ENCODE measurements at places on chromosomes 5 and 9.

DNA sequence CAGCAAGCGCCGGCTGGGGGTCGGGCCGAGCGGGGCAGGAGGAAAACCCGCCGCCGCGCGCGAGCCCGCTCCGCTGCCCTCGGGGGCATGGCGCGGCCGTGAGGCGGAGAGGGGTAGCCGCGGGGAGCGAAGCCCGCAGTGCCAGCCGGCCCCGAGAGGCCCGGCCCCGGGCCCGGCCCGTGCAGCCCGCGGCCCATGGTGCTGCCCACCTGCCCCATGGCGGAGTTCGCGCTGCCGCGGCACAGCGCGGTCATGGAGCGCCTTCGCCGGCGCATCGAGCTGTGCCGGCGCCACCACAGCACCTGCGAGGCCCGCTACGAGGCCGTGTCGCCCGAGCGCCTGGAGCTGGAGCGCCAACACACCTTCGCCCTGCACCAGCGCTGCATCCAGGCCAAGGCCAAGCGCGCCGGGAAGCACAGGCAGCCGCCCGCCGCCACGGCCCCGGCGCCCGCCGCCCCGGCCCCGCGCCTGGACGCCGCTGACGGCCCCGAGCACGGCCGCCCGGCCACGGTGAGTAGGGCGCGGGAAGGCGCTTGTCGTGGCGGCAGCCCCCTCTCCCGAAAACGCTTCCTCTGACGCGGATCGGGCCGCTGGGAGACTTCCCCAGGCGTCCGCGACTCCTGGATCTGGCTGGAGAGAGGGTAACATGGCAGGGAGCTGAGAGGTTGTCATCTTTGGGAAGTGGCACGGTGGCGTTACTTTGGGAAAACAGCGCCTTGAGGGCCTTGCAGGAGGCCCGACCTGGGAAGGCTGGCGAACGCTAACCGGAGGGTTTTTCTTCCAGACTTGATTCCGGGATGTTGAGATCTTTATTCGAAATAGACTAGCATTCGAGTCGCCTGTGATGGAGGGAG lies 523 bp downstream of the MAML1 start:
- peak; percentile 37 for DNase-seq

GRCh38 chr9:130043654-130044623 lies 950 bp upstream of the FNBP1 start:
- peak; percentile 48 for DNase-seq

DNA sequence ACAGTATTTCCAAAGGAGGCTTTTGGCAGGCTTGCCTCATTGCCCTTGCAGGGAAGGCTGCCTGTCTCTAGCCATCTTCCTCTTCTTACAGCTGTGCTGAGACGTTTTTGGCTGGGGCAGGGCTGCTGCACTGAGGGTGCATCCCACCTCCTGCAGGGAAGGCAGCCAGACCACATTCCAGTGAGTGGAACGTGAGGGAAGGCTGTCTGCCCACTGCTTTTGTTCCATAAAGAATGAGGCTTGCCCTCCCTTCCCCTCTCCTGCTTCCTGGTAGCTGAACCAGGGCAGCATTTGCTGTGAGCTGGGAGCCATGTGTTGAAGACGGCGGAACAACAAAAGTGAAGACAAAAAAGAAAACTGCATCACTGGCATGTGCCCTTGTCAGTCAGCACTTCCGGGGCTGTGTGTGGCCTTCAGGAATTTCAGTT lies 16.8 kb downstream of the MGAT1 start:
- peak; percentile 86 for DNase-seq

DNA sequence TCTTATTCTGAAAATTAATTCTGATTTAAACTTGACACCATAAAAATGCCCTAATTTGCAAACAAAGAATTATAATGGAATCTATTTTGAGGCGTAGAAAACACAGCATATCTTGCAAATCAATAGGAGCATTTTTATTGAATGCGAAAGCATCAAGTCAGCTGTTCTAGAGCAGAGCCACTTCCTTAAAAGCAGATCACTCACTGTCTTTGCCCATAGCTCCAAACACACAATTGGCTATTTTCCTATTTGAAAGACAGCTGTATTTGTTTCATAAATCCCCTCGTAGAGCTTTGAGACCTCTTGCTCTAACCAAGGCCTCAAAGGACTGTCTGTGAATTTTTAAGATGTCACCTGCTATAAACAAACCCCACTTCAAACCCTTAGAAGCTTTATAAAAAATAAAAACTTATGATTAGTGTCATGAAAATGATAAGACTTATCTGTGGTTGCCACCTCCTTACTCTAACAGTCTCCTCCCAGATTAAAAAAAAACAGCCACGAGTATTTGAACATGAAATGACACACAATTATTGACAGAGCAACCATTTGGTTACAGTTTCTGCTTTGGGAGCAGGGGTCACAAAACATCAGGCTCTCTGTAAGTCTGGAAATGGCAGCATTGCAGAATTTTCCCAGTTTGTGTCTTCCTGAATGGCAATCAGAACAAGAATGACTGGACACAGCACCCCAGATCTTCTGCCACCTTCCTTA lies 75.6 kb upstream of the RASEF start:
- DNase-seq = no peak

DNA sequence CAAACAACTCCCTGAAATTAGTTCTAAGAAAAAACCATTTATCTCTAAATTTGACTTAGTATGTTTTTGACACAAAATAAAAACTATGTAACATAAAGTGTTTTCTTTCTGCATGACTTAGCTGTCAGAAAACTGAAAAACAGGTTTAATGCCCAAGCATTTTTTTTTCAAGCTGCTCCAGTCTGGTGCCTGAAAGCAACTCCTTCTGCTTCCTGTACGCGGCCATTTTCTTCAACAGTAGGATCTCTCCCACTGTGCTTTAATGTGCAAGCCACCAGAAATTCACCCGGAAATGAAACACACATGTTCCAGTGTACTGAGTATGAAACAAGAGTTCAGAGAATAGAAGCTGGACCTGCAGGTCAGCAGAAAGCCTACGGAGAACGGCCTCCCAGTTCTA lies 161.2 kb downstream of the MED27 start:
- peak; percentile 13 for DNase-seq

- DNase-seq = no peak
Observed at GRCh38 chr9:125580701-125581286, 126.2 kb downstream of the MAPKAP1 start.

DNA sequence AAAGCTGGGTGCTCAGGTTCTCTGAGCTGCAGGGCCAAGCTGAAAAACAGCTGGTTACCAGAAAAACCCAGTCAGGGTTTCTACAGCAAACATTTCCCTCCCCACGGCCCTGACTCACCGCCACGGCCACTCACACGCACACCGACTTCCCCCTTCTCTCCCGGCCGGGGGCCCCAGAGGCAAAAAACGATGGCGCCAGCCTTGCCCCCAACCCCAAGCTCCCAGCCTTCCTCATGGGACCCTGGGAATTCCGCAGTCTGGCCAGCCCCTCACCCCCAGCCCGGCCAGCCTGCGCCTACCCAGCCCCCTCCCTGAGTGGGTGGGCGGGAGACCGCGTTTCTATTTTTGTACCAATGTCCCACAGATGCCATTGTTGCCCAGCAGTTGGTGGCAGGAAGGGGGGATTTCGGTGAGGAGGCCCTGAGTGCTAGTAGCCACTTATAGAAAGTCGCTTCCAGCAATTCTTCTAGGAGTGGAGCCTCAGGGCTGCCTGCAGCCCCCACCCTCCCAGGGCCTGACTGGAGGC lies 18.4 kb downstream of the ENG start:
- peak; percentile 64 for DNase-seq

GRCh38 chr9:942805-943580 lies 33.5 kb upstream of the DMRT3 start:
- no peak for DNase-seq

DNA sequence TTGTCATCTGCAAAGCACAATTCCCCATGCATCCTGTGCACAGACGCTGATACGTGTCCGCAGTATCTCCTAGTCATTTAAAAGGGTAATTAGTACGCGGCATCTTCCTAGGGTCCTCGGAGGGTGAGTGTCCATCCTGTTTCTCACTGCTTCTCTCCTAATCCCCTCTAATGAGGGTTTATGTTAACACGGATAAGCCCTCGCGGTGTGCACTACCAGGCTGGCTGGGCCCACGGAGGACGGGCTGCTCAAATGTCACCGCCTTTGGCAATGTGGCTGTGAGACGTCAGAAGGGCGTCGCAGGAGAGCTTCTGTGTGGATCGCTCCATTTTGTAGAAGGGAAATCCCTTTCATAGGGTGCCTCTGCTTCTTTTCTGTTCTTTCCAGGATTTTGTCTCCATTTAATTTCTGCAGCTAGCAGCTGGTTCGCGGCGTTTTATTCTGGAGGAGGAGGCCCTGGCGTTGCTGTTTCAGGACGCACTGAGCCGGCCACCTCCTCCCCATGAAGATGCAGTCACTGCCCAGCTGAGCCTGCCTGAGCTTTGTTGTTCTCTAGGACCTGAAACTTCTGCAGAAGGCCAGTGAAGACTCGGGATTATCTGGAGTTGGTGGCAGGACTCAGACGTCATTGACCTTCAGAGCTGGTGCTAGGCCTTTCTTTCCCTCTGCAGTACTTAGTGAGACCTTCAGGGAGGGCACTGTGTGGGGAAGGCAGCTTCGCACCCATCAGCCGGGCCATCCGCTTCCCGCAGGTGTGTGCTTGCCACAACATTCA lies 326.1 kb upstream of the IRX1 start:
- DNase-seq = no peak

DNA sequence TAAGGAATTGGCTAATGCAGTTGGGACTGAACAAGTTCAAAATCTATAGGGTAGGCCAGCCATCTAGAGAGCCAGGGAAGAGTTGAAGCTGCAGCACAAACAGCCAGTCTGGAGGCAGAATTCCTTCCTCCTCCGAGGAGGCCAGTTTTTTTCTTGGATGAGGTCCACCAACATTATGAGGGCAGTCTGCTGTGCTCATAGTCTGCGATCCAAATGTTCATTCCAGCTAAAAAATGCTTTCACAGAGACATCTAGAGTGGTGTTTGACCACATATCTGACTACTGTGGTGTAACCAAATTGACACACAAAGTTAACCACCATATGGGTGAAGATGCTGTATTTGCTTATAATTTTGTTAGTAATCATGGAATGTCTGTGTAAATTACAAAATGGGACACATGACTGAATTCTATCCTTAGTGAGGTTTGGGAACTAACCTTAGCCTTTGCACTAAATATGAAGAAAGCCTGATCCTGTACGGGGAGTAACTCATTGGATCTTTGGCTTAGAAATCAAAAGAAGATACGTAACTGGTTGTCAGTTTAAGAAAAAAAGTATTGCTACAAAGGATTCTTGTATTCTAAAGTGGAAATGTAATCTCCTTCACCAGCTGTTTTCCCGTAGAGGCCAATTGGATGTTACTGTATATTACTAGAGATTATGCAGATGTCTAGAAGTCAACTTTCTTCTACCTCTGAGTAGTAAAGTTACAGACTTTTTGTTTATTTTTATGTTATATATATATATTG lies 70.6 kb downstream of the SPIN1 start:
- DNase-seq = peak; percentile 91

DNA sequence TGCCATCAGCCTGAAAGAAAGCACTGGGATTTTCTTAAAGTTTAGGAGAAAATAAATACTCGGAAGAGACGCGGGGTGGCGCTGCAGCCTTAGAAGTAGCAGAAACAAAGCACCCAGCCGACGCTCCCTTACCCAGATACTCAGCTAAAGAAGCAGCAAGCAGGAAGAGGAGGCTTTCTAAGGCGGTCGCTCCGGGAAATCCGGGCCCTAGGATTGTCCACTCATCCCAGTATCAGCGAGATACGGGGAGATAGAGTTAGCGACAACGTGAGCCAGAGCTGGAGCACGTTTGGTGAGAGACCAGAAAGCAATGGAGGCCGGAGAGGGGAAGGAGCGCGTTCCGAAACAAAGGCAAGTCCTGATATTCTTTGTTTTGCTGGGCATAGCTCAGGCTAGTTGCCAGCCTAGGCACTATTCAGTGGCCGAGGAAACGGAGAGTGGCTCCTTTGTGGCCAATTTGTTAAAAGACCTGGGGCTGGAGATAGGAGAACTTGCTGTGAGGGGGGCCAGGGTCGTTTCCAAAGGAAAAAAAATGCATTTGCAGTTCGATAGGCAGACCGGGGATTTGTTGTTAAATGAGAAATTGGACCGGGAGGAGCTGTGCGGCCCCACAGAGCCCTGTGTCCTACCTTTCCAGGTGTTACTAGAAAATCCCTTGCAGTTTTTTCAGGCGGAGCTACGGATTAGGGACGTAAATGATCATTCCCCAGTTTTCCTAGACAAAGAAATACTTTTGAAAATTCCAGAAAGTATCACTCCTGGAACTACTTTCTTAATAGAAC lies at the start of gene PCDHB2:
PCDHB2 (plus strand) TSS at position 135 of the 782 bp plus-strand sequence; CDS start at position 311, 176 bp downstream.
- DNase-seq = peak; percentile 67

DNA sequence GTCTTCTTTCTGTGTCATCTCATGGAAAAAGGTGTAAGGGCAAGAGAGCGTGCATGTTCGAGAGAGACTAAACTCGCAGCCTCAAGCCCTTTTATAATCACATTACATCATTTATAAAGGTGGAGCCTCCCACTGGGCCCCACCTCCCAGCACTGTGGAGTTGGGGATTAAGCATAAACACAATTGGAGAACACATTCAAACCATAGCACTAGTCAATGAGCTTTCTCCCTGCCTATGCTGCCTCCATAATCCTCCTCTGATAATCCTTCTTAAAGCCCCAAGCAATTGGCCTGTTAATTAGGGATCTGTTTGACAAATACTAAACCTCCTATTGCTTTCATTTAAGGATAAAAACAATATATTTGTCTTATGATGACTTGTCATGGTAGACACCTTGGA lies 99.6 kb downstream of the NMUR2 start:
- DNase-seq = no peak

GRCh38 chr5:174618589-174618988 lies 105.8 kb upstream of the MSX2 start:
- no peak for DNase-seq

DNA sequence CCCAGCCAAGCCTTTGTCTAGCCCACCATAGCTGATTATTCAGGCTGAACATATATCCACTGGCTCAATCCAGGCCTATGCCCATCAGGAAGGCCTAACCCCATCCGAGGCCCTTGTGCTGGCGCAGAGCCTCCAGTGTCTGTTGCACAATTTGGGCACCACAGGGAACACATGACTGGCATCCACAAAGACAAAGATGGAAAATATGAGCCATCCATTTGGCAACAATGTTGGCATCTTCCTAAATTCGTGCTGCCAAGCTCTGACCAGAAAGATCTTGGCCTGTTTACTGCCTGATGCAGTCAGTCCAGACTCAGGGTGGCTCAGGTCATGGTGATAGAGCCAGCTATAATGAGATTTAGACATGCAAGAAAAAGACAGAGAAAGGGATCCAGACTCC lies 233.8 kb downstream of the PIK3R1 start:
- no peak for DNase-seq

GRCh38 chr5:72355706-72356299 lies 35.6 kb downstream of the PTCD2 start:
- DNase-seq = peak; percentile 38

GRCh38 chr9:24044576-24044975 lies 218.5 kb upstream of the ELAVL2 start:
- no peak for DNase-seq

DNA sequence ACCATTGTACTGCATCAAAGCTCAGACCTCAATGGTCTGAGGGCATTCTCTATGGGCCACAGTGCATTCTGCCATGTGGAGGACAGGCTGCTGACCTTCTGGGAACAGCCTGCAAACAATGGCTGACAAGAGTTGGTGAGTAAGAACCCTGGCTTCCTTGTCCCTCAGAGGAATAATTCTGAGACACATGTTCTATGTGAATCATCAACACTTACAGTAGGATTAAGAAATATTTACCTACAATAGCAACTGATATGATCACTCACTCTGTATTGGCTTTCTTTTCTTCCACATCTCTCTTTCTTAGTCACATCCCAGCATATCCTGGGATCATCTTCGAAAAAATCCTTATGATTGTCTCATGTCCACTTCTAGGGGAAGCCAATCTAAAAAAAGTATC lies 306.5 kb upstream of the ITGA1 start:
- no peak for DNase-seq

- DNase-seq = no peak
Observed at GRCh38 chr9:38737246-38737645, 17.3 kb upstream of the FAM240B start.

- DNase-seq = peak; percentile 23
Observed at GRCh38 chr5:157342822-157343402, 77.0 kb downstream of the CYFIP2 start.

Measured in fibroblast of skin of right biceps (primary cell).